ENCODE measurements at places on chromosomes 12 and 14.

GRCh38 chr14:65783576-65783975 lies 371.0 kb downstream of the FUT8 start:
- DNase-seq: no peak

GRCh38 chr12:40733871-40734270 lies 41.6 kb downstream of the CNTN1 start:
- no peak for DNase-seq

- no peak for DNase-seq
Observed at GRCh38 chr12:124682425-124683151, 115.2 kb upstream of the NCOR2 start.

DNA sequence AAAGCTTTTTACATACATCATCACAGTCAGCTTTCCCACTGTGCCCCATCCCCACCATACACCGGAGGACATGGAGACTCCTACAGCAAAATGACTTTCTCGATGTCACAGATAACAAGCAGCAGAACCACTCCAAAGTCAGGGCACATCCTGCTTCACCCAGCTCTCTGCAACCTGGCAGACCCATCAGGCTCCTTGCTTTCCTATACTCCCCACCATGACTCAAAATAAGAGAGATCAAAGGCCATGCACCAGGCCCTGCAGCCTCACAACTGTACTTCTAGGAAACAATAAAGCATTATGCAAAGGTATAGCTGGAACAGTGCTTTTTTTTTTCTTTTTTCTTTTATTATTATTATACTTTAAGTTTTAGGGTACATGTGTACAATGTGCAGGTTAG lies 187.4 kb downstream of the DPF3 start:
- no peak for DNase-seq

GRCh38 chr14:75279153-75279762 lies 630 bp downstream of the FOS start:
- DNase-seq: peak; percentile 61

DNA sequence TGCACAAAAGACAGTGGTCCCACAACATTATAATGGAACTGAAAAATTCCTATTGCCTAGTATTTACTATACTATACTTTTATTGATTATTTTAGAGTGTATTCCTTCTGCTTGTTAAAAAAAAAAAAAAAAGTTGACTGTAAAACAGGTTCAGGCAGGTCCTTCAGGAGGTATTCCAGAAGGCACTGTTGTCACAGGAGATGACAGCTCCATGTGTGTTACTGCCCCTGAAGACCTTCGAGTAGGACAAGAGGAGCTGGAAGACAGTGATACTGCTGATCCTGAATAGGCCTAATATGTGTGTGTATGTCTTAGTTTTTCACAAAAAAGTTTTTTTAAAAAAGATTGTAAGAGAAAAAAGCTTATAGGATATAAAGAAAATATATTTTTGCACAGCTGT lies 12.3 kb downstream of the UBE2N start:
- DNase-seq: no peak

GRCh38 chr12:87120440-87120839 lies 864.2 kb upstream of the MGAT4C start:
- no peak for DNase-seq

GRCh38 chr12:89421092-89421835 lies 69.0 kb upstream of the DUSP6 start:
- DNase-seq: no peak

DNA sequence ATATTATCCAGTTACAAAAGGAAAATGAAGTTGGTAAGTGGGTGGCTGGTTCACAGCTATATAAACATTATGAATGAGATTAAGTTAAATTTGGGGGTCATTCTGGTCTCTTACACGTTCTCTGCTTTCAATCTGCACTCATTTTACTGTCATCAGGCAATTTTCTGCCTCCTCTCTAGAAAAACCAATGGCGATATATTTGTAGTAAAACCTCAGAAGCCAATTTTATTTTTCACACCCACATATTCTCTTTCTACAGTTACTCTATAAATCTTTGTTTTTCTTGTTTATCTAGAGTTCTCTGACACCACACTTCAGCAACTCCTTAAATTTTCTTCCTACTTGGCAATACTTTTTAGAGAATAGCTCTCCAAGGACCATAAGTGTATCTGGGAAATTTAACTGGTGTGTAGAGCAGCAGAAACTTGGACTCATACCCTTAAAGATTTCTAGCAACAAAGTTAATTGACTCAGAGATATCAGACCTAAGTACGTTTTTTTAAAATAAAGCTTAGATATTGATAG lies 926.9 kb downstream of the TMTC2 start:
- DNase-seq: no peak

DNA sequence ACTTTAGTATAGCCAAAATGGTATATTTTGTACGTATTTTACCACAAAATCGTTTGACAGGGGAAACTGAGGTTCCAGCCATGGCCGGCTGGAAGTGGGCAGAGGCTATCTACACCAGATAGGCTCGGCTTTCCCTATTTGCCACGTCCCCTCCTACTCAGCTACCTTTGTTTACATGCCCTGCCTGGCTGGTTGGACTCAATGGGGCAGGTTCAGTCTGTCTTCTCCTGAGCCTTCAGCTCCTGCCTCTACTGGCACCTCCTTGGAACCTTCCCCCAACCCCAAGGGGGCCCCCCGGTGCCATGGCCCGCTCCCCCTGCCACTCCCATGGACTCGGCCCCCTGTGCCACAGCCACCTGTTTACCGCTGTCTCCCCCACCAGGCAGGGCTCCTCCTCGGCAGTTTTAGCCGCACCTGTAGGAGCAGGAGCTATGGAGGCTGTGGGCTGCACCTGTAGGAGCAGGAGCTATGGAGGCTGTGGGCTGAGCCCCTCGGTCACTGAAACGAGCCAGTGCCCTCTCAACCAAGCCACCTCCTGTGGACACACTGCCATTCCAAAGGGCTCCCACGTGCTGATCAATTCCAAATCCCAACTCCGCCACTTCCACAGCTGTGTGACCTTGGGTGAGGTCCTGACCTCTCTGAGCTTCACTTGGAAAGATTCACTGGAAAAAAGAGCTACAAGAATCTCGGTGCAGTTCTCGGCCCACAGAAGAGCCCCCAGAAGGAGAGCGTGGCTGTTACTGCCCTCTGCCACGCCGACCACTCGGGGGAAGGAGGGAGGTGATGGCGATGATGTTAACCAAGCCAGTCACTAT lies 62.2 kb downstream of the NCOR2 start:
- DNase-seq: no peak

DNA sequence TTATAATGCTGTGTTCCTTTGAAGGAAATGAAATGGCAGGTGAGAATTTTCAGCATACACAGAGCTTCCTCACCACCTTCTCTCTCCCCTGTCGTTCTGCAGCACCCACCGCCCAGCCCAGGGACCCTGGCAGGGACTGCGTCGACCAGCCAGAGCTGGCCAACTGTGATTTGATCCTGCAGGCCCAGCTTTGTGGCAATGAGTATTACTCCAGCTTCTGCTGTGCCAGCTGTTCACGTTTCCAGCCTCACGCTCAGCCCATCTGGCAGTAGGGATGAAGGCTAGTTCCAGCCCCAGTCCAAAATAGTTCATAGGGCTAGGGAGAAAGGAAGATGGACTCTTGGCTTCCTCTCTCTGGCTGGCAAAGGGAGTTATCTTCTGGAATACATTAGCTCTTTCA lies 35.1 kb downstream of the PAPLN start:
- DNase-seq: no peak

- DNase-seq: no peak
Observed at GRCh38 chr14:77950371-77951063, 150.6 kb downstream of the ADCK1 start.

- DNase-seq: no peak
Observed at GRCh38 chr14:72607386-72608130, 286.3 kb downstream of the DPF3 start.

- no peak for DNase-seq
Observed at GRCh38 chr12:9346866-9347327, 138.7 kb upstream of the PZP start.

- DNase-seq: no peak
Observed at GRCh38 chr12:7609495-7609894, 56.2 kb downstream of the APOBEC1 start.

DNA sequence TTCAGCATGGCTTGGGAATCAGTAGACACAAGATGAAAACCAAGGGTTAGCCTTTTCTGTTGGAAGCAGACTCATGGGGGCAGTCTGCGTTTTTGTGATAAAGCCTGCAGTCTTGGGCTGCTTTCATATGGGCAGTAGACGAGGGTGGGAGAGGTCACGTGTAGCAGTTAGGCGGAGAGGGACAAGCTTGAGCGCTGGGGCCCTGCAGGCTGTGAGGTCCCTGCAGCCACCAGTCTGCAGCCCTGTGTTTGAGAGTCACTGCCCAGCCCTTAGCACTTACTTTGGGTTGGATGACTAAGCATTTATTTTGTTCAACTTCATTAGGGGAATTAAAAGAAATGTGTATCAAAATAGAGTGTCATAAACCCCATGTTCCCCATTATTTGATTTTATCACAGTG lies 37.2 kb downstream of the EP400 start:
- DNase-seq: no peak

GRCh38 chr12:75722714-75723200 lies 211.3 kb upstream of the KRR1 start:
- DNase-seq: no peak

GRCh38 chr14:97456958-97457357 lies 659.8 kb downstream of the VRK1 start:
- no peak for DNase-seq

DNA sequence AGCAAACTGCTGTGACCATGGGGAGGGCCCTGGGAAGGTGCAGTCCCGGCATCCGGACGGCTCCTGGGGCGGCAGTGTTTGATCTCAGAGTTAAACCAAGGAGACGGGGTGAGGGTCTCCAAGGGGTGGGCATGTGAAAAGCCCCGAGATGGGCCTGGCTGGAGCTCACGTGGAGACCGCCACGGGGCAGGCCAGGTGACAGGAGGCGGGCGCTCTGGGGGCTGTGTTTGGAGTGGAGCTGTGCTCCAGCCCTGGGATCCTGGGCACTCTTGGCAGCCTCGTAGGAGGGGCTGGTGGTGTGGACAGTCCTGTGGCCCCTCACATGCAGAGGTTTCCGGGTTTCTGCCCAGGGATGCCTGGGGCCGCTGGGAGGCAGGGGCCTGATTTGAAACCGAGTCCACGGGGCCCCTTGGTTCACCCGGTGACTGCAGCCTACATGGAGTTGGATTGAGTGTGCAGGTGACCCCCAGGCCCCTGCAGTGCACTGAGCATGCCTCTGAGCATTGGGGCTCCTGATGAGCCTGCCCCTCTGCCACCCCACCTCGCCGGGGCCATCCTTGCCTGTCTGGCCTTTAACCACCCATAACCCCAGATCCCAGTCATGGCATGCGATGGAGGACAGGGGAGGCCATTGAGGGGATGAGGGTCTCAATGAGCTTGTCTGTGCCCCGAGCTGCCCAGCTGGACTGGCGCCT lies 8.4 kb downstream of the KIF26A start:
- no peak for DNase-seq

GRCh38 chr12:10928746-10929286 lies at the start of gene PRH2:
Gene PRH2 (plus strand): TSS chr12:10929236. CDS start chr12:10929274, 38 bp downstream.
- no peak for DNase-seq

DNA sequence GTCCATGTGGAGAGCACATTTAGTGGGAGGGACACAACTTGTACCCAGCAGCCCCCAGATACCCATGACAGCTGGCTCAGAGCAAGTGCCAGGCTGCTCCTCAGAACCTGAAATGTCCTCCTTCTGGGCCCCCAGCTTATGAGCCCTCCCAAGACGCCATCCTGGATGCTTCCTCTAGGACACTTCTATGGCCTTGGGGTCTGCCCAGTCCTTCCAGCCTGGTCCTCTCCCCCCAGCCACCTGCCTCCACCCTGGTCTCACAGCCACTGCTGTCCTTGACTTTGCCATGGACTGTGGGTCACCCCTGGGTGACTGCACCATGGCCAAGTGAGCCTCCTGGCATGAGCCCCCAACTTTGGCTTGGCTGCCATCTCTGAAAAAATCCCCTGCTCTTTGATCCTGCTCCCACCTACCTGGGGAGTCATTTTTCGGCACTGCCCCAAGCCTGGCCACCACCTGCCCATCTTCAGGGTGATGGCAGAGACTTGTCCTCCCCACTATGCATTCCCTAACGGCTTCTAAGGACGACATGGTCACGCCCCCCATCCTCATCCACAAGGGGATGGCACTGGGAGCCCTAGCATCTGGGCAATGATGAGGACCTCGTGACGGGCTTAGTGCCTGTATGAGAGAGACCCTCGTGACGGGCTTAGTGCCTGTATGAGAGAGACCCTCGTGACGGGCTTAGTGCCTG lies 323.7 kb downstream of the TMEM121 start:
- DNase-seq: no peak

DNA sequence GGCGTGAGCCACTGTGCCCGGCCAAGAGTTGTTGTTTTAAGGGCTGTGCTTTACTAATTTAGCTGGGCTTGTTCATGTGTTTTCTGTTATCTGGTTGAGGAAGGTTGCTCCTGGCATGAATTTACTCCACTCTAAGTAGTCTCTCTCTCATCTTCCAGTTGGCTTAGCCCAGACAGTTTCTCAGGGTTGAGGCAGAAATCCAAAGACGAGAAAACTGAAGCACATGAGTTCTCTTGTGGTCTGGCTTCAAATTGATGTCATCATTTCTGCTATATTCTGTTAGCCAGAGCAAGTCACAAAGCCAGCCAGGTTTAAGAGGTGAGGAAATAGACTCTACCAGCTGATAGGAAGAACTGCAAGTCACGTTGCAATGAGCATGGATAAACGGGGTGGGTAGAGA lies 57.9 kb downstream of the E2F7 start:
- DNase-seq: no peak

DNA sequence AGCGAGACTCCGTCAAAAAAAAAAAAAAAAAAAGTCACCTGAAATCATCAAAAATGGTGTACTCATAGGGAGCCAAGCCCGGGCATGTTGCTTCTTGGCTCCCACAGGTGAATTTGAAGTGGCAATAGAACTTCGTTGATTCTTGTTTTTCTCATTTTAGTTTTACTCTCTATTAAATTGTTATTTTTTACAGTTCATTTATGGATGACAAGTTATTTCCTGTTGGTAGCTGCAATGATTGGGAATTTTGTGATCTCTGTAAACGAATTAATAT lies 1.3 kb downstream of the TM7SF3 start:
- DNase-seq: no peak

DNA sequence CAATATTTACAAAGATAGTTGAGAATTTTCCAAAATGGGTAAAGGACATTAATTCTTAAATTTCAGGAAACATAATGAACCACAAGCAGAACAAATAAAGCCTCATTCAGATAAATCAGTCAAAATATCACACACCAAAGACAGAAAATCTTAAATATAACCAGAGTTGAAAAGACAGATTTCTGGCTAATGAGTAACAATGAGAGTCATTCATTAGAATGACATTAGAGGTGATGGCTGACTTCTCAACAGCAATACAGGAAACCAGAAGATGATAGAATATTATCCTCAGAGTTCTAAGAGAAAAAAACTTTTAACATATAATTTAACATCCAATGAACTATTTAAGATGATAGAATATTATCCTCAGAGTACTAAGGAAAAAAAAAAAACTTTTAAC lies 124.2 kb downstream of the DENND5B start:
- DNase-seq: no peak

GRCh38 chr12:82648259-82648909 lies 38.3 kb upstream of the TMTC2 start:
- no peak for DNase-seq

GRCh38 chr12:20446836-20447235 lies 78.5 kb downstream of the PDE3A start:
- no peak for DNase-seq

Data from neural progenitor cell (in vitro differentiated cells).